ENCODE measurements at places on chromosomes 6 and 20. TPM values are rescaled to one million over a fixed set of nuclear protein-coding genes. Genes with fewer than 3 reads are reported as not detected.

Gene CCHCR1
- 15.0 TPM for total RNA-seq

Gene ZNF831
- 0.20 TPM for total RNA-seq

Gene RNF182
- total RNA-seq = not detected

Gene MLIP
- not detected for total RNA-seq

Gene EMILIN3
- 0.68 TPM for total RNA-seq

Gene PRICKLE4
- total RNA-seq = 29.3 TPM

GRCh38 chr6:24194978-24195700 lies 69.1 kb downstream of the NRSN1 start:
- no peaks in the 10 kb centered on the region for H3K36me3 ChIP-seq
- no peak overlapping the region for H3K27ac ChIP-seq
- no peaks in the 10 kb centered on the region for H3K27me3 ChIP-seq
- no peaks in the 10 kb centered on the region for H3K4me1 ChIP-seq
- no peak overlapping the region for H3K4me3 ChIP-seq
- DNase-seq = no peak

DNA sequence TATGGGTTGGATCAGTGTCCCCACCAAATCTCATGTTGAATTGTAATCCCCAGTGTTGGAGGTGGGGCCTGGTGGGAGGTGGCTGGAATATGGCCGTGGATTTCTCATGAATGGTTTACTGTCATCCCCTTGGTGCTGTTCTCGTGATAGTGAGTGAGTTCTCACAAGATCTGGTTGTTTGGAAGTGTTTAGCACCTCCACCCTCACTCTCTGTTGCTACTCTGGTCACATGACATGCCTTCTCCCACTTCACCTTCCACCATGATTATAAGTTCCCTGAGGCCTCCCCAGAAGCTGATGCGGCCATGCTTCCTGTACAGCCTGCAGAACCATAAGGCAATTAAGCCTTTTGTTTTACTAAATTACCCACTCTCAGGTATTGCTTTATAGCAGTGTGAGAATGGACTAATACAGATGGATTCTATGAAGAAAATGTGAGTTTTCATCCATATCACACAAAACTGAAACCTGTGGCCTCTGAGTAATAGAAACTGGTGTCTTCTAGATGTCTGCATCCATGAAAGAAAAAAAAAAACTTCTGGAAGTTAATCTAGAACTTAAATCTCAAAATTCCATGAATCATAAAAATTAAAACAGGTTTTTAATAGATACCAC lies 39.3 kb downstream of the MBOAT1 start:
- no peak overlapping the region for H3K4me3 ChIP-seq
- H3K36me3 ChIP-seq = no peaks in the 10 kb centered on the region
- no peak for DNase-seq
- H3K27ac ChIP-seq = no peak overlapping the region
- peaks cover 14% of the 10 kb centered on the region for H3K4me1 ChIP-seq
- no peaks in the 10 kb centered on the region for H3K27me3 ChIP-seq

DNA sequence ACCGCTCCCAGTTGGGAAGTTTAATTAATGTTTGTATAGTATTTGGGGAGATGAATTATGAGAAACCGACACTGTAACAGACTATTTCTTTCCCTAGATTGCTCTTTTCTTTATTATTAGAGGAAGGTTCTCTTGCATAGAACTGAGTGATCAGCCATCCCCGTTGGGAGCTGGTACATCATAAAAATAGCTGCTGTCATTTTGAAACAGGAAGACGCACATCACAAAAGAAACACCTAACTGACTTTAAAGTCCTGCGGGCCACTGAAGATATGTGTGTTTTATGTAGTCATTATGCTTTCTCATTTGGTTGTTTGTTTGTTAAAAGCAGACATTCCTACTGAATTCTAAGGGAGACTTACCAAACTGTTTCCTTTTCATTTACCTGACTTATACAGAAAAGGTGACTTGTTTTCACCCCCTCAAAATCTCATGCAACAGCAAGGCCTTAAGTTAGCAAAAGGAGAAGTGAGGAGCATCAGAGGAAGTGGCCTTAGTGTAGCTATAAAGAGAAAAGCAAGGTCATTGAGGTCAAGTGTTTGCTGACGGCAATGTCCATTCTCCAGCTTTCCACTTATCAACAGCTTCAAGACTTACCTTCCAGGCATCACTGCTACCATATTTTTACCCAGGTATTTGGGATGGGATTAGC lies 91.0 kb downstream of the PKHD1 start:
- no peaks in the 10 kb centered on the region for H3K36me3 ChIP-seq
- H3K4me3 ChIP-seq = no peak overlapping the region
- H3K27me3 ChIP-seq = no peaks in the 10 kb centered on the region

GRCh38 chr6:108581237-108581931 lies 20.7 kb downstream of the FOXO3 start:
- no peak for DNase-seq
- H3K4me3 ChIP-seq = peak overlapping the region; percentile 17
- no peaks in the 10 kb centered on the region for H3K36me3 ChIP-seq
- H3K27ac ChIP-seq = peak overlapping the region; percentile 81
- H3K27me3 ChIP-seq = no peaks in the 10 kb centered on the region

- H3K27me3 ChIP-seq = peaks cover 83% of the 10 kb centered on the region
- peak overlapping the region; percentile 52 for H3K4me3 ChIP-seq
- H3K27ac ChIP-seq = peak overlapping the region; percentile 64
- H3K4me1 ChIP-seq = peaks cover 3% of the 10 kb centered on the region
- no peak for DNase-seq
Observed at GRCh38 chr20:2692886-2693285, 306 bp downstream of the EBF4 start.

DNA sequence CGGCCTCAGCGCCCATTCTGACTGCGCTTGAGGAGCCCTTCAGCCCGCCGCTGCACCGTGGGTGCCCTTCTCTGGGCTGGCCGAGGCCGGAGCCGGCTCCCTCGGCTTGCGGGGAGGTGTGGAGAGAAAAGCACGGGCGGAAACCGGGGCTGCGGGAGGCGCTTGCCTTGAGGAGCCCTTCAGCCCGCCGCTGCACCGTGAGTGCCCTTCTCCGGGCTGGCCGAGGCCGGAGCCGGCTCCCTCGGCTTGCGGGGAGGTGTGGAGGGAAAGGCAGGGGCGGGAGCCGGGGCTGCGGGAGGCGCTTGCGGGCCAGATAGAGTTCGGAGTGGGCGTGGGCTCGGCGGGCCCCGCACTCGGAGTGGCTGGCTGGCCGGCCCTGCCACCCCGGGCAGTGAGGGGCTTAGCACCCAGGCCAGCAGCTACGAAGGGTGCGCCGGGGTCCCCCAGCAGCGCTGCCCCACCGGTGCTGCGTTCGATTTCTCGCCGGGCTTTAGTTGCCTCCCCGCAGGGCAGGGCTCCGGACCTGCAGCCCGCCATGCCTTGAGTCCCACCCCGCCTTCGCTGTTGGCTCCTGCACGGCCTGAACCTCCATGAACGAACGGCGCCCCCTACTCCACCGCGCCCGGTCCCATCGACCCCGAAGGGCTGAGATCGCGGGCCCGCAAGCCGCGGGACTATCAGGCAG lies 45.7 kb upstream of the MCUR1 start:
- H3K36me3 ChIP-seq = no peaks in the 10 kb centered on the region
- no peak for DNase-seq
- peaks cover 51% of the 10 kb centered on the region for H3K27me3 ChIP-seq
- H3K27ac ChIP-seq = no peak overlapping the region
- H3K4me1 ChIP-seq = no peaks in the 10 kb centered on the region

DNA sequence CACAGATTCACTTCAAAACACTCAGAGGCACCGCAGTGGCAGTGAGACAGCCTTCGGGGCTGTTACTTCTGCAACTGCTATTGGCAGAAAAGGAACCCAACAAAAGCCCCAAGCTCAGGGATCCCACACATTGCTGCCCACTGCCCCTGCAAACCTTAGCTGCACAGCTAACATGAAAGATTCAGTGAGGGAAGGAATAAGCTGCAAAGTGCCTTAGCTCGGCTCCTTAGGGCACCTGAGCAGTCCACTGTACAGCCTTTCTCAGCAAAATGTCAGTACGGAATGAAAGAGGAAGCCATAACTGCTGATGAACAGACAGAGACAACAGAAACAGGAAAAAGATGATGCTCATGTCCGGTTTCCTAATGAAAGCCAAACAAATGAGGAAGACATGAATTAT lies 179.7 kb upstream of the SHLD1 start:
- no peaks in the 10 kb centered on the region for H3K27me3 ChIP-seq
- peak overlapping the region; percentile 14 for H3K27ac ChIP-seq
- no peak for DNase-seq
- no peak overlapping the region for H3K4me3 ChIP-seq
- no peaks in the 10 kb centered on the region for H3K36me3 ChIP-seq
- H3K4me1 ChIP-seq = no peaks in the 10 kb centered on the region

GRCh38 chr20:5131502-5131901 lies 4.7 kb downstream of the CDS2 start:
- no peak for DNase-seq
- H3K4me3 ChIP-seq = no peak overlapping the region
- H3K27ac ChIP-seq = peak overlapping the region; percentile 52
- no peaks in the 10 kb centered on the region for H3K36me3 ChIP-seq
- H3K4me1 ChIP-seq = peaks cover 52% of the 10 kb centered on the region
- H3K27me3 ChIP-seq = no peaks in the 10 kb centered on the region

DNA sequence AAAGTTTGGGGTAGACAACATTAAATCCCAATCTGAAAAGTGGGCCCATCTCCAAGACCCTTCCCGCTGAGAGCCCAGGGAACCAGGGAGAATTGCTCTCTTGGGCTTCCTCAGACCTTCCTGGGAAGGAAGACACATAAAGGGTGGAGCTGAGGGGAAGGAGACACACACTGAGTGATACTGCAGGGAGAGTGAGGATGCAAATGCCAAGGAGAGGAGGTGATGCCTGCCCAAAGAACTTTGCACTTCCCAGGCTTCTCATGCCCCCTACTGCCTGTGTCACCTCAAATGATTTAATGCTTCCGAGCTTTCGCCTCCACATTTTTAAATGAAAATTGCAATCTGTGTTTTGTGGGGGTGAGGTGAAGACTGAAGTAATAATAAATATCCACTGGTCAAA lies 7.5 kb upstream of the BTN2A1 start:
- no peaks in the 10 kb centered on the region for H3K27me3 ChIP-seq
- H3K27ac ChIP-seq = no peak overlapping the region
- no peaks in the 10 kb centered on the region for H3K36me3 ChIP-seq

DNA sequence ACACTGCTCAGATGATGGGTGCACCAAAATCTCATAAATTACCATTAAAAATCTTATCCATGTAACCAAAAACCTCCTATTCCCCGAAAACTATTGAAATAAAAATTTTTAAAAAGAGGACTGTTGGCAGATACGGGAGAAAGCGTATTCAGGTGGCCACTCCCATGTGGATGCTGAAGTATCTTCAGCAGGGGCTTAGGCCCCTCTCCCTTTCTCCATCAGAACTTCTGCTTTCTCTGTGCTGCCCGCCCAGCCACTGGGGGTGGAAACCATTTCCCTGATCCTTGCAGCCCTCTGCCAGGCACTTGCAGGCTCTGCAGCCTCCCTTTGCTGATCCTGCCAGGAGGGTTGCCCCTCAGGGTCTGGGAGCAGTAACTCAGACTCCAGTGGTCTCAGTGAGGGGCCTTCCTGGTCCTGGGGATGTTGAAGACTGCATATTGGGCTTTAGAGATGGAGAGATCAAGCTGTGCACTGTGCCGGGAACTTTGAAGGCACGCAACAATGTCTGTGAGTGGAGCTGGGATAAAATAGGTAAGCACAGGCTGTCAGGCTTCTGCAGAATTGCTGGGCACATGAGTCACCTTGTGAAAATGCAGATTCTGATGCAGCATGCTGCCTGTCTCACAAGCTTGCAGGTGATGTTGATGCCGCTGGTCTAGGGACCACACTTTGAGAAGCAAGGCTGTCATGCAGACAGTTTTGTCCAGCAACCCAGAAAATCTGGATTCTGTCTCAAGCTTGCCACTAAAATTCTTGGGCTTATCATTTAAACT lies 59.6 kb downstream of the SLC24A3 start:
- no peaks in the 10 kb centered on the region for H3K36me3 ChIP-seq
- no peak overlapping the region for H3K27ac ChIP-seq
- no peak for DNase-seq
- H3K4me1 ChIP-seq = peaks cover 21% of the 10 kb centered on the region
- no peak overlapping the region for H3K4me3 ChIP-seq
- H3K27me3 ChIP-seq = no peaks in the 10 kb centered on the region

DNA sequence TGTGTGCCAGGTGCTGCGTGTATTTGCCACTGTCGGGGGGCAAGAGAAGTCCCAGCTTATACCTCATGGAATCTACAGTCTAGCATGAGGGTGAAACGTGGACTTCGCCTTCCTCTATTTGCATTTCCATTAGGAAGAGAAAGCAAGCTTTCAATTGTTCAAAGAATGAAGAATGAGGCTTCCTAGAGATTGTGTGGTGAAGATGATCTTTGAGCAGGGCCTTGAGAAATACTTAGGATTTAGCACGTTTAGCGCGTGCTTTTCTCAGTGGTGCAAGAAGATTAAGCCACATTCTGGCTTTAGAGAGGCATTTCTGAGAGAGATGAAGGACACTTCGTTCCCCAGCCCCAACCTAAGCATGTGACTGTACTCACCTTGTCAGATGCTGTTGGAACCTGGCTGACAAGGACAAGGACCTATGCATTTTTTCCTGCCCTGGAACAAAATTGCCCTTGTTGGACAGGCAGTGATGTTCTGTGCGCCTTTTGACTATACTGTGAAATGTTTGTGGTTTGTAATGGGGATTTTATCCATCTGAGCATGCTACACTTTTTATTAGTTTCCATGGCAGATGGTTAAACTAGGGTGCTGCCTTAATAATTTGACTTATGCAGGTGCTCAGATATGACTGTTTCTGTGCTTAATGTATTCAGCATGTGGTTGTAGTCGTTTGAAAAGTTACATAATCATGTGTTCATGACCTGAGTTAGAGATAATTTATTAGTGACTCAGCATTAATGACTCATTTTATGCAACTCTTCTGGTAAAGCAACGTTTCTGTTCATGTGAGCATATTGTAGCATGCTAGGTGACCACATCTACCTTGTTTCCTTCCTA lies 10.7 kb downstream of the TULP4 start:
- H3K4me3 ChIP-seq = no peak overlapping the region
- H3K36me3 ChIP-seq = no peaks in the 10 kb centered on the region
- H3K27ac ChIP-seq = no peak overlapping the region
- peaks cover 10% of the 10 kb centered on the region for H3K4me1 ChIP-seq

- no peak for DNase-seq
- no peaks in the 10 kb centered on the region for H3K36me3 ChIP-seq
- H3K27ac ChIP-seq = no peak overlapping the region
Observed at GRCh38 chr20:17622851-17623508, 53.1 kb downstream of the DSTN start.

DNA sequence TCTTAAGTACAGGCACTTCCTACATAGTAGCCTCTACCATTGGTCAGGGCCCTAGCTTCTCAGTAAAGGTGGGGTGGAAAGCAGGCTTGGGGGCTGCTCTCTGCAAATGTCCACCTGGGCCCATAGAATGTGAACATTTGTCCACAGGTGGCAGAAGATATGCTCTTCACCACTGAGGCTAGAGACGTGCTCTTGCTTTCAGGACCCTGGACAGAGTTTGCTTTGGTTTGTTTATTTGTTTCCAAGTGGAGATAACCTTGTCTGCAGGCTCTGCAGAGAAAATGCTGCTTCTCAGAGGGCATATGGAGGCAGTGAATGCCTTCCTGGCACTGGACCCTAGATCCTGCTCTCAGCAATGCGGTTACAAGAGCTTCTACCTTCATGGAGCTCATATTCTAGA lies 129.0 kb downstream of the F13A1 start:
- no peak overlapping the region for H3K4me3 ChIP-seq
- DNase-seq = no peak
- no peak overlapping the region for H3K27ac ChIP-seq
- no peaks in the 10 kb centered on the region for H3K36me3 ChIP-seq
- H3K4me1 ChIP-seq = no peaks in the 10 kb centered on the region

- no peaks in the 10 kb centered on the region for H3K36me3 ChIP-seq
- no peaks in the 10 kb centered on the region for H3K27me3 ChIP-seq
- H3K4me3 ChIP-seq = no peak overlapping the region
- DNase-seq = no peak
Observed at GRCh38 chr6:140485740-140486449, 1111.4 kb upstream of the CITED2 start.
